HFFc6 (cell line): ENCODE measurements at places on chromosomes 6 and 20. TPM values are rescaled to one million over a fixed set of nuclear protein-coding genes. Genes with fewer than 3 reads are reported as not detected.

DNA sequence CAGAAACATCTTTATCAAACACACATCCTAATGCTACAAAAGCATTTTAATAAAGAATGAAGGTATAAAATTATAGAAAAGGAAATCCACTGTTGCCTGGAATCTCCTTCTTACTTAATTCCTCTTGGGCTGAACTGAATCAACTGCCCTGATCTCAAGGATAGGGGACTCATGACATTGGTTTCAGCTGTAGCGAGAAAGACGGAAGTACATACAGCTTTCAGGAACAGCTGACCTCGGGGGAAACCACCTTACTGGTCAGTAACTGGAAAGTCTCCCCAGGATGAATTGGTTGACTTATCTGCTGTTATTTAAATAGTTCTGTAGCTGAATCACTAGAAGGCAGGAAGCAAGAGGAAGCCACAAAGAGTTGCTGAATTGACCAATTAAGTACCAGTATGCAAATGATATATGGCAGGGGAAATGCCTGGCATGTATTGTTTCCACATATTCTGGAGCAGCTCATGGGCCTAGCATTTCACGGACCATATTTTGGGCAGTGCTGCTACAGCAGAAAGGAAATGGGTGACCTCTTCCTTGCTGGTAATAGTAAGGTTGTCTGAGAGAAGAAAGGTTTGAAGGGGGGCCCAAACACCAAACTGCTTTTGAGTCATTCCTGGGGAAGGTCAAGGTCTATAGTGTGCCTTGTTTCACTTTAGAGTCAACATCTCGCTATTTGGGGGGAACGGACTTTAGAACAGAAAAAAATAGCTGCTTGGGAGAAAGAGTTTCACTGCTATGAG, 43.7 kb upstream of the MAP7 start:
- H3K4me3 ChIP-seq, result peak overlapping the region; percentile 79
- peak; percentile 99 for DNase-seq
- peaks cover 61% of the 10 kb centered on the region for H3K36me3 ChIP-seq
- peaks cover 2% of the 10 kb centered on the region; the same call in 1 of the 2 replicates for H3K27me3 ChIP-seq
- H3K27ac ChIP-seq, result peak overlapping the region; percentile 100
- peaks cover 43% of the 10 kb centered on the region for H3K4me1 ChIP-seq

Gene DNMT3B
- 0.78 and 1.3 TPM in 2 replicates for total RNA-seq

DNA sequence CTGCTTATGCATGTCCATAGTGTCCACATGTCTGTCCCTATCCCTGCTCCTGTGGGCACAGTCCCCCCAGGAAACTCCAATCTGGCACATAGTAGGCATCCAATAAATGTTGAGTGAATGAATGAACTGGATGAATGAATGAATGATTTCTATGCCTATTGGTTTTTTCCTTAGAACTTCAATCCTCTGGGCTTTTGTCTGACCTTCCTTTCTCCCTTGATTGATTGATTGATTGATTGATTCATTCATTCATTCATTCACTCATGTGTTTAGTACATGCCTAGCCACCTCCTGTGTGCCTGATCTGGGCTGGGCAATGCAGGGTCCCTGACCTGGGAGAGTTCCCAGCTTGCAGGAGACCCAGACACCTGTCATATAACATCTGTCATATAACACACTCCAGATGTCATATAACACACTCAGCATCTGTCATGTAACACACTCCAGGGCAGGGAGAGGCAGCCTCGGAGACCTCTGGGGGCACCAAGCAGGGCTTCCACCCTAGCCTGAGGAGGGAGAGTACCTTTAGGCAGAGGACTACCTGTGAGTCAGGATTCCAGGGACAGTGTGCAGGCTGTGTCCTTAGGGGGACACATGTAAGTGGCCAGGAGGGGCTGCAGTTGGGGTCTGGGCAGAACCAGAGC, 17.9 kb downstream of the VSTM2L start:
- H3K27ac ChIP-seq, result no peak overlapping the region
- no peak for DNase-seq
- H3K27me3 ChIP-seq, result peaks cover 68% of the 10 kb centered on the region
- H3K4me1 ChIP-seq, result no peaks in the 10 kb centered on the region

- peak; percentile 89 for DNase-seq
- peak overlapping the region; percentile 77 for H3K27ac ChIP-seq
- H3K27me3 ChIP-seq, result peaks cover 2% of the 10 kb centered on the region
- peaks cover 10% of the 10 kb centered on the region; the same call in 1 of the 2 replicates for H3K36me3 ChIP-seq
- peak overlapping the region; percentile 89 for H3K4me3 ChIP-seq
Measured at GRCh38 chr6:31399589-31400466, 3.6 kb upstream of the MICA start.

Gene DSN1
- total RNA-seq, result 9.2 to 14.2 TPM (median 13.7 TPM) in 3 replicates

Gene TP53TG5
- not detected in 3 replicates for total RNA-seq
